ENCODE measurements at places on chromosomes 6 and 20. TPM values are rescaled to one million over a fixed set of nuclear protein-coding genes. Genes with fewer than 3 reads are reported as not detected.

- DNase-seq, result no peak
Measured at GRCh38 chr20:48236000-48236970, 451.0 kb upstream of the SULF2 start.

FRK gene
- polyA plus RNA-seq, result 3.1 TPM

MEA1 gene
- 77.1 TPM for polyA plus RNA-seq

DNA sequence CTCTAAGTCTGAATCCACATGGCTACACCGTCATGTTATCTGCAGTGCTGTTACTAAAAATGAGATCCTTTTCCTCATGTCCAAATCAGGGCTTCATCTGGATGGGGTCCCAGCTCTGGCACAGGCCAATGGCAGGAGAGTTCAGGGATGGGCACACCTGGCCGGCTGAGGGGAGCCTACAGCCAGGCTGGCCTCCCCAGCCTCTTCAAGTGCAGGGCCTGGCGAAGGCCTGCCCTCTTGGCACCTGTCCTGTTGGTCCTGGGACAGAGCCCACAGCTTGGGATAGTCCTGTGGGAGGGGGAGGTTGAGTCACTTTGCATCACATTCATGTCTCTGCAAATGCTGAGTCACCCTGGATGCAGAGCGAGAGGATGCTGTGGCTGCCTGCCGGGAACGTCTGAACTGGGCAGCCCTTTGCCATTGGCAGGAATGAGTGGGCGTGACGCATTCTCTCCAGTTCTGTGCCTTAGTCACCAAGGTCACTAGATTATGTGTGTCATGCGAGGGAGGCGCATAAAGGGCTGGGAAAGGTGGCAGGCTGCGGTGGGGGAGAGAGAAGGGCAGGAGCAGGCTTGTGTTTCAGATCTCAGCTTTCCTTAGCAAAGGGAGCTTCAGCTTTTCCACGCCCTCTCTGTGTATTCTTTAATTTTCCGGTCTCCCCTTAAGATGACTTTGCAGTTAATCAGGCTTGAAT lies 223.2 kb upstream of the ECI2 start:
- peak; percentile 84 for DNase-seq

SPAG4 gene
- 1.5 TPM for polyA plus RNA-seq

DNA sequence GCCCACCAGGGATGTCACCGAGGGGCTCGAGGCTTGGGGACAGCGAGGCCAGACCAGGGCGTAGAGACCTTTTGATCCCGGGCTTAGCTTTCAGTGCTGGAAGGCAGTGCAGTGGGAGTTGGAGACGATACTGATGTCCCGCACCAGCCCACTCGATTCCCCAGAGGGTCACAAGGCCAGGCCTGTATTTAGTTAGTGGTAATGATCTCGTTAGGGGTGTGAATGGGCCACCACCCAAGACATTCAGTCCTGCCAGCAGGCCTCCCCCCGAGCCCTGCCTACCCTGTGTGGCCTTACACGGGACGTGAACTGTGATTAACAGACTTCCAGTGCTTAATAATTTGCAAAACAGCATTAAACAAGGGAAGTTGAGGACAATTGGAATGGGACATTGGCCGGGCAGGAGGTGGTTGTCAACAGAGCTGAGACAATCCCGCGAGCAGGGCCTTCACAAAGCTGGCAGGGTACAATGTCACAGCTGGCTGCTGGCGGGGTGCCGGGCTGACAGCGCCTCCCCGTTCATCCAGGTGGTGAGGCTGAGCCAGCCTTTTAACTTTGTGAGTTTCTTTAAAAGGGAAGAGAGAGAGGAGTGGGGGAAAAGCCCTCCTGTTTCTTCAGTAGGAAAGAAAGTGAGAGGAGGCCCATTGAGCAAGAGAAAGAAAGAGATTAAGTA lies 175.3 kb upstream of the RALGAPA2 start:
- DNase-seq, result no peak

DNA sequence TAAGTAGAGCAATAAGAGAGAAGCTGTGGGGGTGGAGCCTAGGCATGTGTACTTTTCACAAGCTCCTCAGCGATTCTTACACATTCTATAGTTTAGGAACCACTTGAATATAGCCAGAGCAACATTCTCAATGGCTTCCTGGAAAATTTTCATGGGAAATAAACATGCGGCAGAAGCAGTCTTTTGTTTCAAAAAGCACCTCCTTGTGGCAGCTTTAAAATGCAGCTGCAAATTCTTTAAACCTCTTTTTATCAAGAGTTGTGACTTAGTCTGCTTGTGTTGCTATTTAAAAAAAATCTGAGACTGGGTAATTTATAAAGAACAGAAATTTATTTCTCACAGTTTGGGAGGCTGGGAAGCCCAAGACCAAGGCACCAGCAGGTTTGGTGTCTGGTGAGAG lies 23.8 kb downstream of the NKX2-2 start:
- no peak for DNase-seq

DNA sequence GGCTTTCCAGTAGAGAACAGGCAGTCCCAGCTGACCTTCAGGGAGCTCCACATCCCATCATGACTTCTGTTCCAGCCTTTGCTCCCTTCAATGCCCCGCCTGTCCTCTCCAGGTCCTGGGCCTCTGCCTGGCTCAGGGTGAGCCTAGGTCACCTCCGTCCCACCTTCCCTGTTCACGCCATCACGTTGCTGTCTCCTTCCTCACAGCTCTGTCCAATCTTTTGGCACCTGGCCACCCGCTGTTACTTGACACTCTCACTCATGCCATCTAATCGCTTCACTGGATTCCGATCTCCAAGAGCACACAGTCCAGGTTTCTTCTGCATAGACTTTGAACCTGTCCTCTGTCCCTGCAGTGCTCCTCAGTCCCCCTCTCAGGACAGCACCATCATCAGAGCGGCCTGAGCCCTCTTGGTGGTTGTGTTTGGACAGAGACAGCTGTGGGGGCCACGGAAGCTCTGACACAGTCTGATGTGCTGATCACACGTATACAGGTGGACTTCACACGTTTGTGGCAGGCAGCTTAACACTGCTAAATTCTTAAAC lies 34.7 kb upstream of the TIAM2 start:
- no peak for DNase-seq

- DNase-seq, result peak; percentile 58
Measured at GRCh38 chr20:53943522-53944291, 126.7 kb downstream of the BCAS1 start.
